Stimulated activated CD8-positive, alpha-beta memory T cell treated with anti-CD3 and anti-CD28 coated beads, Interleukin-15, amount 100 ng/mL, for 4 hours (primary cell): ENCODE measurements at places on chromosomes 2 and 18.
A peak's percentile ranks its signal among the peaks of the same experiment; 100 is the strongest.

- no peak for DNase-seq
These were observed 80.2 kb upstream of the DNMT3A start for GRCh38 chr2:25421820-25422411.

DNA sequence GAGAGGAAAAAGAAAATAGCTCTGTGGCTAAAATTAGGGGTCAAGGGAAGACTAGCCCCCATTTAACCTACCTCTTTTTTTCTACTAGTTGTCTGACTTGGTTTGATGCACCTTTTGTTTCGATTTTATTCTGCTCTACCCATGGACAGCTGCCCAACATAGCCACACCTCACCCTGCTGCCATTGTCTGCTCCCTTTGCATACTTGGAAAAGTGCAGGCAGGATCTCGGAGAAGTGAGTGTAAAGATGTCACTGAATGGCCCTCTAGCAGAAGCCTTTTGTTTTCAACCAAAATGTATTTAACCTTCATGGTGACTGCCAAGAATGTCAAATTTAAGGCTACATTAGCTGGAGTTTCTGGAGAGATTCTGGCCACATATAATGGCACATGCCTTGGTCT, 62.9 kb downstream of the SETBP1 start:
- DNase-seq, result no peak

GRCh38 chr18:35114305-35114704, 73.1 kb downstream of the MAPRE2 start:
- DNase-seq, result no peak

- no peak for DNase-seq
These were observed 37.2 kb downstream of the SOX11 start for GRCh38 chr2:5729416-5729815.

DNA sequence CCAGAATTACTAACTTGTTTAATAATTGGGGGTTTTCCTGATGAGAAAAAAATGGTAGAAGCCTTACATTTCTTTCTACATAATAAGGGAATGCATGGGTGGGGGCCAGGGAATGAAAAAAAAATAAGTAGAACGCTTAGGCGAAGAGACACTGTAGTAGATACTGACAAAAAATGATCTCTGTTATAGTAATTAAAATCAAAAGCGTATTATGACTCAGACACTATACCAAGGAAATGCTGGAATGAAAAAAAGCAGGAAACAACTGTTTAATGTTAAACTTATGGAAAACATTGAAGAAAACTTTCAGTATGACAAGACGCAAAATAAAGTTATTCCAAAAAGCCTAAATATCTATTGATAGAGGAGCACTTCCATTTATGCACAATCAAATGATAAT, 42.9 kb downstream of the PRPF40A start:
- DNase-seq, result no peak

- DNase-seq, result no peak
These were observed 15.0 kb upstream of the POLI start for GRCh38 chr18:54254265-54254758.

DNA sequence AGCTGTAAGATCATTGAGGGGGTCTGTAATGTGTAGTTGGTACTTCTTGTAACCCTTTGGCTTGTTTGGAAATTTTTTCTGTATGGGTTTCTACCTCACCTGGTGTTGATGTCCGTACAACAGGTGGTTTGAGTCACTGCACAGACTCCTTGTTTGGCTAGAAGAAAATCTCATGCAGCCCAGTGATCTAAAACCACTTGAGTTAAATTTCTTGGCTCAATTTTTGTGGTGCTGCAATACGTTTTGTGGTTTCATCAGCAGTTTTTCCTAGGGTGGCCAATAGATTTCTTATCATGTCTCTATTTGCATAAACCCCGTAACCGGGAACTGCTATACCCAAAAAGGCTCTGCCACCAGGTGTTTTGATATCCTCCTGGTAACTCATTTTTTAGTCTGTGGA, 43.4 kb downstream of the CERS6 start:
- no peak for DNase-seq

GRCh38 chr2:132909427-132909826, 239.4 kb upstream of the LYPD1 start:
- DNase-seq, result no peak

- peak; percentile 68 for DNase-seq
These were observed 532 bp upstream of the YES1 start for GRCh38 chr18:812376-813171.

DNA sequence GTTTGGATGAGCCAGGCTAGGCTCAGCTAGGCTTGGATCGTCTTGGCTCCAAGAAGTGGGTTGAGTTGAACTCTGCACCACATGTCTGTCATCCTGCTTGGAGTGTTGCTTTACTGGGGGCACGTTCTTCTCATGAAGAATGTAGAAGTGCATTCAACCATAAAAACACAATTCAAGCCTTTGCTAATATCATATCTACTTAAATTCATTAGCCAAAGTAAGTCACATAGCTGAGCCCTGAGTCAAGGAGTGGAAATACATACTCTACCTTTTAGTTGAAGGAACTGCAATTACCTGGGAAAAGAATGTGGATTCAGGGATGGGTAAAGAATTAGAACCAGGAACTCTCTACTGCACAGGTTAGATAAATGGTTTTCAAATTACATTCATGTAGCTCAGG, 360.4 kb upstream of the KCNH7 start:
- DNase-seq, result no peak

DNA sequence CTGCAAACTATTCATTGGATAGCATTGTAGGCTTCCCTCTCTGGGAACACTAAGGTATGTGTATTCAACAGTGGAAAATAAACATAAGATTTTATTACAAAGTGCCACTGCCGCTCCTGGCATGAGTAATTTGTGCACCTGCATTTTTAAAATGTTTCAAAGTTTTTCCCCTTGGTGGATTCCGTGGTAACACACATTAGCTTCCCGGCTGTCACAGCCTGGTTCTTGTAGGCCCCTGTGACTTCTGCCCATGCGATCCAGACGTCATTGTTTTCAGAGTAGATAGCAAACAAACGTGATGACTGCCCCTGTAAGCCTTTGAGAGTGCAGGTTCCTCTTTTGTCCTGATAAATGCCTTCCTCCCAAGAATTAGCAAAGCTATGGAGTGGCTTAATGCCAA, 421.0 kb downstream of the ZNF521 start:
- no peak for DNase-seq

- DNase-seq, result no peak
These were observed 142.0 kb downstream of the SCG2 start for GRCh38 chr2:223460209-223460608.

GRCh38 chr2:203175371-203175770, 63.4 kb upstream of the CYP20A1 start:
- DNase-seq, result no peak

GRCh38 chr2:101500860-101501259, 25.9 kb upstream of the RFX8 start:
- no peak for DNase-seq

GRCh38 chr18:3716116-3716660, 266.2 kb downstream of the TGIF1 start:
- no peak for DNase-seq

DNA sequence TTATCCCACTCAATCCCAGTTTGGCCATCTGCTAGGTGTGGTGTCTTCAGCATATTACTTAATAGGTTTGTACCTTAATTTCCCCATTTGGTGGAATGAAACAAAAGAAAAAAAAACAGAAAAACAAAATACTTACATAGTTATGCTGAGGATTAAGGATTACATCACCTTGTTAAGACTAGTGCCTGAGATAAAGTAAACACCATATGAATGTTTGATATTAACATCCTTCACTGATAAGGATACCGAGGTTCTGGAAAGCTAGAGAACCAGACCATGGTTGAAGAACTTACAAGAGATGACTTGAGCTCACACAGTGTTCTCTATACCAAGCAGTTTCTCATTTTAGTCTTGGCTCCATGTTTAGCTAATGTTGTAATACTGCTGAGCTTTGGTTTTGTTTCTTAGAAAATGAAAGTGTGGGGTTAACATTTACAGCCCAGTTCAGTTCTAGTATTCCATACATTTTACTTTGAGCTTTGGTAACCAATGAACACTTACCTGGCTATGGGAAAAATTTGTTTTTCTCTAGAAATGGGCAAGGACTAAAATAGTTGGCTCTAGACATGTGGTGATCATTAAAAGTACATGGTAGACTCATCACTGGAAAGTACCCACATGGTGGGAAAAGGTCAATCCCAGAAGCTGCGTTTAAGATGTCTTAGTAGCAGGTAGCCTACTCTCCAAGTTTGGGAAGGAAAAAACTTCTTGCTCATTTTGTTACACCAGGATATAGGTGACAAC, 5.8 kb upstream of the GPD2 start:
- no peak for DNase-seq

- DNase-seq, result no peak
These were observed 321.8 kb downstream of the ZEB2 start for GRCh38 chr2:144198116-144198515.

GRCh38 chr2:55153584-55154299, 78.4 kb downstream of the CLHC1 start:
- no peak for DNase-seq

DNA sequence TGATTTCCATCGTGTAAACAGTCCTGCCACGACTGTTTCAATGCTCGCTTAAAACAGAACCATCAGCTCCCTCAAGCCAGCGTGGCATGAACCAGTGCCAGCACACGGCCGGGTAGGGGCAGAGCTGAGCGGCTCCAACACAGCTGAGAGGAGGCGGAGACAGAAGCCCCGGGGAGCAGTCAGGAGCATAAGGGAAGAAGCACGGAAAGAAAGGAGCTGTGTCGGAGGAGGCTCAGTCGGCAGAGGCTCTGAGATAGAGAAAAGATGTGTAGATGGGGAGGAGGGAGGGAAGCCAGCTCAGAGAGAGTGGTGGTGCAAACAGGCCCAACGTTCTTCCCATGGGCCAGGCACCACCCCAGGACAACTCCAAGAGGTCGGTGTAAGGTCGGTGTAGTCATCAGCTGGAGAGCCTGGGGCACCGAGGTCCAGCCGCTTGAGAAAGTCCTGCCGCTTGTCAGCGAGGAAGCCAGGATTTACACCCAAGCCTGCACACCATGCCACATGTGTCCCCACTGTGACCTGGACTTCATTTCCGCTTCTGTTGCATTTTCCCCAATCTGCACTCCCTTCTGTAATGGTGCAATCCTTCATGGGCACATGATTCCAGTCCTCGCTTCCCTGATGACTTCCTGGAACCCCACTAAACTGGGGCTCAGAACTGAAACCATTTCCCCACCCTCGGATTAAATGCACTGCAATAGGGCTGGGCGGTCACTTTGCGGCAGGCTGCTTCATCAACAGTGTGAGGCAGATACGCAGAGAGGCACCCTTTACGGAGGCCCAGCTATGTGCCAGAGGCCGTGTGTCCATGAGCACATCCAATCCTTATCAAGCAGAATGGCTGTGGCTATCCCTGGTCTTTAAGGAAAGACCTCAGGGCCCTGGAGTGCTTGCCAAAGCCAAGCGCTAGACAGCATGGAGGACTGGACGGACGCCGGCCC, 43.5 kb downstream of the CYP27C1 start:
- DNase-seq, result no peak

GRCh38 chr18:47773931-47774330, 156.5 kb downstream of the SMAD2 start:
- no peak for DNase-seq

DNA sequence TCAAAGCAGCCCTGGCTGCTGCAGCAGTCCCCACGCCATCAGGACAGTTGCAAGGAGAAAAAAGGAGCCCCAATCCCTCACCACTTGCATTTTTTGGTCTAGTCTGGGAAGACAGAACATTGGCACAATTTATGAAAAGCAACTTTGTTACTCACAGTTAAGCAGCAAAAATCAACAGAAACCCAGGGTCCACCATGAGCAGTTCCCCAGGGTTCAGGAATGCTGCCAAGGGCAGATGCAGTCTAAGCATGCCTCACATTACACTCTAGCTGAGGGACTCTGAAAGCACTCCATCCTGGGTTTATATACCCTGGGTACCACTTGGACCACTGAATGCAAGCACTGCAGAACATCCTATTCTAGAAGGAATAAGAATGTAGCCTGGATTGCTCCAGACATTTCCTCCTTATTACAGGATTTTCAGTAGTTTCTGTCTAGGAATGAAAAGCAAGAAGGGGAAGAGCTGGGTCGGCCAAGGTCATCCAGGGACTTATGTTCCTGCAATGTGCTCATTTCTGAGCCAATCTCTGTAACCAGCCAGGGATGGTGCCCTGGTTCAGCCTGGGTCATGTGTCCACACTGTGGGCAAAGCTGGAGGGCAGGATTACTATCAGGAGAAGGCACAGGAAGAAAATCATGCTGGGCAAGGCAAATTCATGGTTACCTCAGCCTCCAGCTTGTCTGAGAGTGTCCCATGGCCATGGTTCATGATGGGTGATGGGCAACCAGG, 19.5 kb upstream of the TMEM163 start:
- no peak for DNase-seq

DNA sequence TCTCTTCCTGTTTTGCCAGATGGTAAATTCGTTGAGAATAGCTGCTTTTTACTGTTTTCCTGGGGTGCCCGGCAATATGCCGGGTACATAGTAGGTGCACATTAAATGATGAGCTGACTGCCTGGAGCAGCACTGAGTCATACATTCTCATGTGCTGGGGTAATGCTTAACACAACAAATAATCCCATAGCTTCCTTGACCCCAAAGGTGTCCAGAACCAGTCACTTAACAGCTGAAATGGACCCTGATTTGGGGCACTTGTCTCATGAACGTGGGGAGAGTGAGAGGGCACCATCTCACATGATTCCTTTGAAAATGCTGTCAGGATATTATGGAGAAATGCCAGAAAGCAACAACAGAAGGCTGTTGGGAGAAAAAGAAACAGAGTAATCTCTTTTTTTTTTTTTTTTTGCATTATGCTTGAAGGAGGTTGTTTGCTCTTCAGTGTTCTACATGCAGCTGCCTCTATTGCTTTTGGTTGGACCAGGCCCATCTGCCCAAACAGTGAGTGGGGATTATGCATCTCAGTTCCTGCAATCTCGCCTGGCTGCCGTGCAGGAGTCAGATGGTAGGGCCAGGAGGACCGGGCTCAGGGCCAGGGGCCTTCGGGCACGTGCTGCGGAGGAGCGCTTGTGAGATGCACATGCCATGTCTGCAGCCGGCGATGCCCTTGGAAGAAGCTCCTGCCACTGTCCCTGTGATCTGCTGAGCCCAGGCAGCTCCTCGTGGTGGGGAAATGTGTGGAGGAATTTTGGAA, 162.1 kb downstream of the SH3RF3 start:
- no peak for DNase-seq

GRCh38 chr18:29157057-29157780, 980.3 kb upstream of the CDH2 start:
- no peak for DNase-seq

DNA sequence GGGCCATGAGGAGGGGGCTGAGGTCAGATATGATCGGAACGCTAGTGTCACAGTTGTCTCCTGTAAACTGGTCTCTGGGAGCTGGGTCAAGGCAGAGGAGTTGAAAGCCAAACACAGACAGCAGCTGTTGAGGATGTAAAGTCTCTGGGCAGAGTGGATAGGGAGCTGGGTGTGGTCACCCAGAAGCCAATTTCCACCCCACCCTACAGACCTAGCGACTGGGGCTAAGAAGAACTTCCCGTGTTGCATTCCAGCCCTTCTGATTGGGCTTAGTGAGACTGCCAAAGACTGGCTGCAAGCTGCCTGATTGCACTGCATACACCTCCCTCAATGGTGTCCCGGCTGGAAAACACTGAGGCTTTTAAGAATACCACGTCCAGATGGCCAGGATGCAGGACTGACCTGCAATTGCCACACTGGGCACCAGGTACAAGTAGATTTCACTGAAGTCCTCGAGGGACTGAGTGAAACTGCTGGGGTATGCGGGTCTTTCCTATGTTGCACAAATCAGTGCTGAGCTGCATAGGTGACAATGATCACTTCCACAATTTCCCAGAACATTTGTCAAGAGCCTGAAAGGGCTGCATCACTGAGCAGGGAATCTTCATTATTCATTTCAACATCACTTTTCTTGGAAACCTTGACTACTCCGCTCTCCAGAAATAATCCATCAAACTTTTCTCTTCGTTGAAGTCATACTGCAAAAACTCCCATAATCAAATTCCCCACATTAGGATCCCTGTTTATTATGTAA, 43.1 kb upstream of the EML4 start:
- DNase-seq, result no peak
